NCI-H1105 (cell line): ENCODE measurements at places on chromosomes 1 and 21.

DNA sequence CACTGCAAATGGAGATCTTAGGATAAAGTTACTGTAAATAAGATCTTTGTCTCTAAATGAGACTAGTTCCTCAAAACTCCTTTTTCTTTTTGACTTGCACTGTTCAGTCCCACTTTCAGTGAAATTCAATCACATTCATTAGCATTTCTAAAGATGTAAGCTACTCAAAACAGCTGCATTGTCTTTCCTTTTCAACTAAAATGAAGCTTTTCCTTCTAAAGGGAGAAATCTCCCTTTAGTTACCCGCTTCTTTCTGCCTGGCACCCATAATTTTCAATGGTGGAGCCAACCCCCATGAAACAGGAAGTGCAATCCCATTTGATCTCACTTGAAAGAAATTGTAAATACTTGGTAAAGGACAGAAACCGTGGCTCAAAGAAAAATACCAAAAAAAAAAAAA is 387.4 kb upstream of the PKN2 start:
- DNase-seq = no peak

- DNase-seq = no peak
Observed at GRCh38 chr21:20774737-20775136, 223.5 kb upstream of the NCAM2 start.

DNA sequence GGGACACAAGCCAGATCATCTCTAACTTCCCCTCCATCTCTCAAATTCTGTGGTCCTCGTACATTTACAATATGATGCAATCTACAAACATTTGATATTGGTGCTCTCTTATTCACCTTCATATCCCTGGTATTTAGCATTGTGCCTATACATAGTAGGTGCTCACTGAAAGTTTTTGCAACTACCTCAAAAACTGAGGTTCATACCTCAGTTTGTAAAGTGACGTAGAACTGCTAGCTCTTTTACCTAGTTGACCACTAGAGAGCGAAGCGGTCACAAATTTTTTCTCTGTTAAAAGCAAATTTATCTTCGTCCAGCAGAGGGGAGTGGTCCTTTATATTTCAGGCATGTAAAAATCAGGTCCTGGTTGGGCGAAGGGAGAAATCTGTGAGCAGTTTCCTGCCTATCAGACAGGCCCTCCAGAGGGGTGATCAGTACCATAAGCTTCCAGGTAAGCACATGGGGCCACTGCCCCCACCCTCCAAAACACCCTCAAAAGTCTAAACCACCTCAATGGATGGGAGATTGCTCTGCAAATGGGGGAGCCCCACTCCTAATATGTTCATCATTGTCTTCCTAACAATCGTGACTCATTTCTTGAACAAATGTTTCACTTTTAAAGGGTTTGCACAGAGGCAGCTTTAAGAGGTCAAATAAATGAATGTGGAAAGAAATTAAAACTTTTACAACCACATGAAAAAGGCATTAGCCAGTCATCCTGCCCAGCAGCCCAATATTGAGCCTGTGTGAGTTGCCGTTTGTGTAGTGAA is 10.6 kb upstream of the HLCS start:
- no peak for DNase-seq

DNA sequence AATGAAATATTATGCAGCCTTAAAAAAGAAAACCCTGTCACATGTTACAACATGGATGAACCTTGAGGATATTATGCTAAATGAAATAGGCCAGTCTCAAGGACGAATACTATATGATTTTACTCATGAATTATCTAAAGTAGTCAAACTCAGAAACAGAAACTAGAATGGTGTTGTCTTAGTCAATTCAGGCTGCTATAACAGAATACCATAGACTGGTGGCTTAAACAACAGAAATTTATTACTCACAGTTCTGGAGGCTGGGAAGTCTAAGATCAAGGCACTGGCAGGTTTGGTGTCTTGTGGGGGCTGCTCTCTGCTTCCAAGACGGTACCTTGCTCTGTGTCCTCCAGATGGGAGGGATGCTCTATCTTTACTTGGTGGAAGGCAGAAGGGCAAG is 113.8 kb upstream of the DNAH14 start:
- DNase-seq = no peak

GRCh38 chr1:94736549-94736948 is 83.6 kb upstream of the SLC44A3 start:
- DNase-seq = no peak

DNA sequence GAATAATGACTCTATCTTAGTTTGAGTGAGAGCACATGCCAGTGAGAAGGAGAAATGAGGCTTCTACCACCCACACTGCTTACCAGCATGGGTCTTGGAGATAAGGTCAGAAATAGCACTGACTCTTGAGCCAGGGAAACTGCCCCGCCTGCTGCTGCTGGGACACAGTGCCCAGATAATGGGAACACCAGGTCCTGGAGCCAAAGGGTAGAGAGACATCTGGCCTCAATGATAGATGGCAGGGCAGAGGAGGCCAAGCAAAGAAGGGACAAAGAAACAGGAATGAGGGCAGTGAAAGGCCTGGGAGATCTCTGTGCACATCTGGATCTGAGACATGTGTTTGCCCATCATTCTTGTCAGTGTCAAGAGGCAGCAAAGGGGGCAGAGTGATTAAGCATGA is 97.4 kb downstream of the MIS18A start:
- DNase-seq = no peak

- DNase-seq = peak; percentile 97
Observed at GRCh38 chr1:211578640-211579439, at the start of gene SLC30A1. Gene SLC30A1, minus strand, starts transcription at chr1:211579161. Its CDS starts 549 bp downstream, at chr1:211578612.

GRCh38 chr1:6171548-6172124 is 8.5 kb downstream of the CHD5 start:
- DNase-seq = no peak
